Epithelial cell of umbilical artery (primary cell): ENCODE measurements at places on chromosomes 4 and X. TPM values are rescaled to one million over a fixed set of nuclear protein-coding genes. Genes with fewer than 3 reads are reported as not detected.

Gene L1CAM
- total RNA-seq = not detected in 2 replicates

Gene SLC26A1
- not detected in 2 replicates for total RNA-seq

Gene MAGEA1
- total RNA-seq = not detected in 2 replicates

Gene SUPT20HL2
- not detected in 2 replicates for total RNA-seq

Gene HPGDS
- total RNA-seq = not detected in 2 replicates

Gene PDLIM5
- 184 and 185 TPM in 2 replicates for total RNA-seq

Gene GCNA
- 0.97 and 2.0 TPM in 2 replicates for total RNA-seq

Gene SHROOM2
- 7.3 and 9.4 TPM in 2 replicates for total RNA-seq

Gene PAGE2B
- not detected in 2 replicates for total RNA-seq

Gene VCX
- total RNA-seq = not detected in 2 replicates

Gene RASL11B
- total RNA-seq = 0.15 TPM in 1 of 2 replicates, not detected in the other

Gene MAGEA6
- not detected in 2 replicates for total RNA-seq
